ENCODE measurements at places on chromosomes 6 and 20. TPM values are rescaled to one million over a fixed set of nuclear protein-coding genes. Genes with fewer than 3 reads are reported as not detected.

CD83 gene
- total RNA-seq, result 14.9 TPM

FOXQ1 gene
- not detected for total RNA-seq

TSPO2 gene
- not detected for total RNA-seq

SLC32A1 gene
- 0.11 TPM for total RNA-seq

PDYN gene
- not detected for total RNA-seq

DNA sequence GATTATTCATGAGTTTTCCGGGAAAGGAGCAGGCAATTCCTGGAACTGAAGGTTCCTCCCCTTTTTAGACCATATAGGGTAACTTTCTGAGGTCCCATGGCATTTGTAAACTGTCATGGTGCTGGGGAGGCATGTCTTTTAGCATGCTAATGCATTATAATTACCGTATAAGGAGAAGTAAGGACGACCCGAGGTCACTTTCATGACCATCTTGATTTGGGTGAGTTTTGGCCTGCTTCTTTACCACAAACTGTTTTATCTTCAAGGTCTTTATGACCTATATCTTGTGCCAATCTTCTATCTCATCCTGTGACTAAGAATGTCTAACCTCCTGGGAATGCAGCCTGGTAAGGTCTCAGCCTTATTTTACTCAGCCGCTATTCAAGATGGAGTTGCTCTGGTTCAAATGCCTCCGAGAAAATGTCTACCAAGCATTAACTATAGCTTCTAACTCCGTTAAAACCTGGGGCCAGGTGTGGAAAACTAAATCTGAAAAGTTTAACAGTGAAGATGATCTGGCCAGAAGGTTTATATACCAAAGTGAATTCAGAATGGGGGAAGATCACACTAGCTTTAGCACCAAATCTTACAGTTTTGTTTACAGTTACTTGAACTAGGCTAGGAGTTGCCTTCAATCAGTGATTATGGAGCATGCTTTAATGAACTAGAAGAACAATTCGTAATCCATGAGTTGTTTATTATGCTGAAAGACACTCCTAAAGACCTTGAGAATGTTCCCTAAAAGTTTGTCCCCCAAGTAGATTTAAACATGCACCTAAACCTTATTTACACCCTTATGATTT, 80.0 kb upstream of the TOP1 start:
- ATAC-seq, result no peak
- peaks cover 26% of the 10 kb centered on the region for H3K27me3 ChIP-seq
- H3K4me3 ChIP-seq, result no peak overlapping the region
- H3K27ac ChIP-seq, result no peak overlapping the region
- no peaks in the 10 kb centered on the region for H3K36me3 ChIP-seq

- no peaks in the 10 kb centered on the region for H3K36me3 ChIP-seq
- no peak overlapping the region for H3K4me3 ChIP-seq
- no peak for ATAC-seq
- no peak overlapping the region for H3K27ac ChIP-seq
- H3K4me1 ChIP-seq, result peaks cover 6% of the 10 kb centered on the region
Observed at GRCh38 chr20:63534831-63535651, 2.1 kb downstream of the PTK6 start.

DNA sequence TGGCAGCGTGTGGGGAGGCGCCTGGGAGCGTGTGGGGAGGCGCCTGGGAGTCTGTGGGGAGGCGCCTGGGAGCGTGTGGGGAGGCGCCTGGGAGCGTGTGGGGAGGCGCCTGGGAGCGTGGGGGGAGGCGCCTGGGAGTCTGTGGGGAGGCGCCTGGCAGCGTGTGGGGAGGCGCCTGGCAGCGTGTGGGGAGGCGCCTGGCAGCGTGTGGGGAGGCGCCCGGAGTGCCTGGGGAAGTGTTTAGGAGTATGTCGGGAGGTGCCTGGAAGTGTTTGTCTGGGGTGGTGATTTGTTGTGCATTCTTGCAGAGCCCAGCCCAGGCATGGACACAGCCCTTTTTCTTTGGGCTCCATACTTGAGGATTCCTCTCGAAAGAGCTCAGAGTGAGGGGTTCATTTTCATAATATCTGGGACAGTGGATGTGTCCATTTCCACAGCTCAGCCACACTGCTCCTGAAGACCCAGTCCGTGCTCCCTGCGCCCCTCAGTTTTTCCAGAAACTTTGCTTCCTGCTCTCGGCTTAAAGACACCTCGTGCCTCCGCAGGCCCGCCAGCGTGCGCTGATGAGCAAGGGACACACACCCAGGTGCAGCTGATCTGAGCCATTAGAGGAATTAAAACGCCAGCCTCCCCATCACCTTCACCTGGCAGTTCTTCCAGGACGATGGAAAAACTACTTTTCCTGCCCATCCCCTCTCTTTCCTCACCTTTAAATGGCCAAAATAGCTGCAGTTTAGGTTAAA, 172.2 kb upstream of the THBS2 start:
- no peak overlapping the region for H3K4me3 ChIP-seq
- no peak overlapping the region for H3K27ac ChIP-seq
- no peaks in the 10 kb centered on the region for H3K4me1 ChIP-seq
- no peaks in the 10 kb centered on the region for H3K36me3 ChIP-seq
- H3K27me3 ChIP-seq, result peaks cover 11% of the 10 kb centered on the region

DNA sequence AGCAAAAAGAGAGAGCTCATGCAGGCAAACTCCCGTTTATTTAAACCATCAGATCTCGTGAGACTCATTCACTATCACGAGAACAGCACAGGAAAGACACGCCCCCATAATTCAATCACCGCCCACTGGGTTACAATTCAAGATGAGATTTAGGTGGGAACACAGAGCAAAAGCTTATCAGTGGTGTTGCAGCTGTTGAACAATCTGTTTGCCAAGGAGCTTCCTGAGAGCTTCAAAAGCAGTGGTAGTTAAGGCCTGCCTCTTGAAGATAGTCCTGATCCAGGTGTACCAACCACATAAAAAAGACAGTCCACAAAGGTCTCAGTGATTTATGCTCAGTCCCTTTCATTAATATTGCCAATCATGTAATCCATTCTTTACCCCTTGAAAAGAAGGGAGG, 269.4 kb upstream of the IRAK1BP1 start:
- H3K36me3 ChIP-seq, result no peaks in the 10 kb centered on the region
- H3K4me1 ChIP-seq, result no peaks in the 10 kb centered on the region
- ATAC-seq, result no peak
- no peak overlapping the region for H3K4me3 ChIP-seq

DNA sequence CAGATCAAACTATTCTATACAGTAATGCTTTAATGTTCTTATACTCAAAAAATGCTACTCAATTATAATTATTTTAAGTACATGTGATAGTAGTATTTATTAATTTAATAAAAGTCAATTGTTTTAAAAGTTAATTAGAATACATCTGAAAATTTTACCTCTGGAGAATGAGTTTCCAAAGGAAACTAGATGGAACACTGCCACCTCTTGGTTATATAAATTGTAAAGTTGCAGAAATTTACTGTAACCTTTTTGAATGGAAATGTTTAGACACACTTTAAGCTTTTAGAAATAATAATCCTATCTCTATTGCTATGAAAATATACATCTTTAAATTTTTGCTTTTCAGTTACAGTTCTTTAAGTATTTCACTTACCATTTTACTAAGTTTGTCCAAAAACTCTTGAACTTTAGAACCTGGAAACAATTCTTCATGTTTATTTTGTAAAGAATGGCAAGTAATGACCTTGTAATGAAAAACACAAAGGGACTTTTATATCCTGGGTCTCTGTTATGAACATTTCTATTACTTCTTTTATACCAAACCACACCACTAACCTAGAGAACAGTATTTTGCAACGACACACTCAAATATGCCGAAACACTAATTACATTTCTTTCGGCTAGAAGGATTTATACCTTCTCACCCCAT, 10.9 kb upstream of the BMP5 start:
- no peaks in the 10 kb centered on the region for H3K4me1 ChIP-seq
- H3K27ac ChIP-seq, result no peak overlapping the region
- ATAC-seq, result no peak
- H3K36me3 ChIP-seq, result no peaks in the 10 kb centered on the region

DNA sequence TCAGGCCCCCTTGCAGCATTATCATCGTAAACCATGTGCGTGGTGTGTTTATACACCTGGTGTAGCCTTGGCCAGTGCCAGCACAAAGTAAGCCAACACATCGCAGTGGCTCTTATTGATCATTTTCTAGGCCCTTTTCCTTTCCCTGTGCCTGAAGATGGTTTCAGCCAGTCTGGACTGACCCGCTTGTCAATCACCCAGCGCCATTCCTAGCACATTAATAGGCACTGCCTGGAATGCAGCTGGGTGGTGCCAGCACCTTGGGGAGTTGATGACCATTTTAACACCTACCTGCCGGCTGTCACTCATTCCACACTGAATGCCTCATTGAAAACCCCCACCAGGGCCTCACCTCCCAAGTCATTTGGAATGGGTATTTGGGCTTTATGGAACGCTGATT, 4.9 kb upstream of the UQCC2 start:
- H3K4me1 ChIP-seq, result peaks cover 5% of the 10 kb centered on the region
- peaks cover 4% of the 10 kb centered on the region for H3K36me3 ChIP-seq
- no peak overlapping the region for H3K27ac ChIP-seq
- no peak for ATAC-seq

DNA sequence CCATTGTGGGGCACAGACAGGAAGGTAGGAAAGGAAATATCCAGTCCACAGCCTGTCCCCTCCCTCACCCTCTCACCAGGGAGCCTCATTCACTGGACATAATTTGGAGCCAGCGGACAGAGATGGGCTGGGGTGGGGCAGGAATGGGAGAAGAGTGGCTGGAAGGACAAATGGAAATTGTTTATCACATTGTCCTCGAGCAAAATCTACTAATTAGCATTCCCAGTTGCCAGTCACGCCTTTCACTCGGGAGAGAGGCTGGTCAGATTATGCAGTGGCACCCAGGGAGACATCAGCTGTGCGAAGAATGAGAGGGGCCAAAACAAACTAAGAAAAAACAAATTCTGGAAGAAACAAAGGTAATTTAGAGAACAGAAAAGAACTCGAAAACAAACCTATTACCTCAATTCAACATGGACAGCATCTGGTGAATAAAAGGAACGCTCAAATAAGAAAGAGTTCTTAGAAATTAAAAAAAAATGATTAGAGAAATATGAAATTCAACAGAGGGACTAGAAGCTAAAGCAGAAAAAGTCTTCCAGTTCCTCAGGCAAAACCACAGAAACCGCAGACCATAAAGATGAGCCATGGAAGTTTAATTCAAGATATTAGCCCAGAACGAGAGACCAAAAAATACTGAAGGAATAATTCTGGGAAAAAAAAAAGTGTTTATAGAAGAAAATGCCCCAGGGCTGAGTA, 108.5 kb upstream of the RALGAPA2 start:
- no peaks in the 10 kb centered on the region for H3K4me1 ChIP-seq
- ATAC-seq, result no peak
- H3K27ac ChIP-seq, result no peak overlapping the region
- peaks cover 23% of the 10 kb centered on the region for H3K27me3 ChIP-seq

GRCh38 chr6:150191809-150192208, 49.0 kb downstream of the PPP1R14C start:
- no peaks in the 10 kb centered on the region for H3K4me1 ChIP-seq
- no peak overlapping the region for H3K27ac ChIP-seq
- no peaks in the 10 kb centered on the region for H3K36me3 ChIP-seq
- no peak for ATAC-seq

DNA sequence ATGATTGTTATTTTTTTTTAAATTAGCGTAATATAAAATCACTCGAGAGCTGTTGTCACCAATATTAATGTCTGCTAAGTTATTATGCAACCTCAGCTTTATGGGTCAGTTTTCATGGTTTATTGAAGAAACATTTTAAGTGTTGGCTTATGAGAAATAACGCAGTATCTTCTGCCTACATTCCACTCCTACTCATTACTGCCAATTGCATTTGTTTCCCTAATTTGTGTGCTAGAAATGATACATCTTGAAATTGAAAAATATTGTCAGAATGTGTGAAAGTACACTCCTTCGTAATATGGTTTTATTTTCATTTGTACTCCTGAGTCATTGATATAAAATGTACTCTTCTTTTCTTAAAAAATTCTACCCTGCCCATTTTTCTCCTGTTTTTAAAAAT, 333.3 kb upstream of the HSF2 start:
- H3K4me1 ChIP-seq, result no peaks in the 10 kb centered on the region
- H3K4me3 ChIP-seq, result no peak overlapping the region

- H3K4me3 ChIP-seq, result peak overlapping the region; percentile 71
- ATAC-seq, result no peak
- H3K4me1 ChIP-seq, result no peaks in the 10 kb centered on the region
- H3K36me3 ChIP-seq, result no peaks in the 10 kb centered on the region
- H3K27me3 ChIP-seq, result no peaks in the 10 kb centered on the region
- H3K27ac ChIP-seq, result no peak overlapping the region
Observed at GRCh38 chr20:17530153-17530552, 1.0 kb downstream of the BFSP1 start.

- no peak overlapping the region for H3K4me3 ChIP-seq
- no peaks in the 10 kb centered on the region for H3K36me3 ChIP-seq
Observed at GRCh38 chr6:125533710-125534397, 215.6 kb upstream of the HEY2 start.

DNA sequence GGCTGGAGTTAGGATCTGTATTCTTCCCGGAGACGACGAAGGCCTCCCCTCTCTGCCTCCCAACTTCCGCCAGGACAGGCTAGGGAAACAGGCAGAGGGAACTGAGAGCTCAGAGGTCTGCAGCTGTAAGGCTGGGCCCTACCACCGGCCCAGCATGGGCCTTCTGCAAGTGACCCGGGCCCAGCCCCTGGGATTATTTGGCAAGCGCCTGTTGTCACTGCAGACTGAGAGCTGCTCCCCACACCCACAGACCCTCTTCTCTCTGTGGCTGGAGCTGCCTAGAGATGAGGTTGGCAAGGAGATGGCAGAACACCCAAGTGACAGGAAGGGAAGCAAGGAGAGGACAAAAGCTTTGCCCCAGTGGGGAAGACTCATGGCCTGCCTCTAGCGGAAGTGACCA, 212.6 kb downstream of the ZDHHC14 start:
- no peaks in the 10 kb centered on the region for H3K36me3 ChIP-seq
- no peak overlapping the region for H3K27ac ChIP-seq

DNA sequence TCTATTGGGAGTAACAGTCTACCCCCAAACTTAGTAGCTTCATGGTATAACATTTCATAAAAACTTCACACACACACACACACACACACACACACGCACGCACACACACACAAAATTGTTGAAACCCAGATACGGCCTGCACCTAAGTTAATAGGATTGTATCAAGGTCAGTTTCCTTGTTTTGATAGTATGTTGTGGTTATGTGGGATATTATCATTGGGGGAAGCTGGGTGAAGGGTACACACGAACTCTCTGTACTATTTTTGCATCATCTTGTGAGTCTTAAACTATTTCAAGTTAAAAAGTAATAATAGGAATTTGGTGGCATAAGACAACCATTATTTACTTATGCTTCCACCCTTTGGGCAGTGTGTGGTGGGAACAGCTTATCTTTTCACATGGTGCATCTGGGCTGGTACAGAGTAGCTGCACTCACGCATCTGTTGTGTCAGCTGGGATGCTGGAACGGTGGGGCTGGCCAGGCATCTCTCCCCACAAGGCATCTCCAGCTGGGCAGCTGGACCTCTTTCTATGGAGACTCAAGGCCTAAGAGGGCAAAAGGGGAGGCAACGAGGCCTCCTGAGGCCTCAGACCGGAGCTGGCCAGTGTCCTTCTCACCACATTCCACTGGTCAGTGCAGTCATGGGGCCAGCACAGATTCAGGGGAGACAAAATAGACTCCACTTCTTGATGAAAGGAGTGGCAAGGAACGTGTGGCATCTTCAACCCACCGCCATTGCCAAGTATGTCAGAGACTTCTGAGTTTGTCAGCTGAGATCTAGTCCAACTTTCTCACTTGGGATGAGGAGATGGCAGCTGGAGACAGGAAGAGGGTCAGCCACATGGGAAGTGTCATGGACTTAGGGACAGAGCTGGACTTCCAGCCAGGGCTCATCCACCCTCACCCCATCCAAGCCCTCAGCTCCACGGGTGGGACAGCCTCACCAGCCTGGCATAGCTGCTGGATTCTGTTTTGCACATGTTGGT, 20.5 kb upstream of the IP6K3 start:
- no peaks in the 10 kb centered on the region for H3K36me3 ChIP-seq
- no peak overlapping the region for H3K4me3 ChIP-seq
- peaks cover 5% of the 10 kb centered on the region for H3K4me1 ChIP-seq
- peak overlapping the region; percentile 25 for H3K27ac ChIP-seq
- ATAC-seq, result no peak
- no peaks in the 10 kb centered on the region for H3K27me3 ChIP-seq
